Left cardiac atrium (tissue), 4 donors: ENCODE measurements at places on chromosomes 2 and 18. TPM values are rescaled to one million over a fixed set of nuclear protein-coding genes. Genes with fewer than 3 reads are reported as not detected.
A peak's percentile ranks its signal among the peaks of the same experiment; 100 is the strongest.

Gene MTX2
- total RNA-seq = 37.1 TPM

DNA sequence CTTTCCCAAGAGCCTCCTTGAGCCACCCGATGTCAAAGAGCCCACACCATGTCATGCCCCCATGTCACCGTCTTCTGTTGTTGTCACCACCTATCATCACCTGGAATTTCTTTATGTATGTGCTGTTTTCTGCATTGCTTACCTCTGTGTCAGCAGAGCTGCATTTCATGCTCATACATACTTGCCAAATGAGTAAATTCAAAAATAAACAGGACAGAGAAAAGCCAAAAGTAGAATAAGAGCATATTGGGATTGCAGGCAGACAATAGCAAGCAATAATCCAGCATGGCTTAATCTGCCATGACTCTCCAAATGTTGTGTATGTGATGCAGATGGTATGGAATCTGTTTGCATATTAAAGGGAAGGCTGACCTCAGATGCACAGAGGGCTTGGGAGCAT, 15.3 kb upstream of the RGPD4 start:
- DNase-seq = no peak

- DNase-seq = no peak
Measured at GRCh38 chr18:43869451-43870008, 592.2 kb upstream of the SYT4 start.

Gene LYPD1
- 0.35 TPM for total RNA-seq

Gene TFCP2L1
- total RNA-seq = 0.82 TPM

DNA sequence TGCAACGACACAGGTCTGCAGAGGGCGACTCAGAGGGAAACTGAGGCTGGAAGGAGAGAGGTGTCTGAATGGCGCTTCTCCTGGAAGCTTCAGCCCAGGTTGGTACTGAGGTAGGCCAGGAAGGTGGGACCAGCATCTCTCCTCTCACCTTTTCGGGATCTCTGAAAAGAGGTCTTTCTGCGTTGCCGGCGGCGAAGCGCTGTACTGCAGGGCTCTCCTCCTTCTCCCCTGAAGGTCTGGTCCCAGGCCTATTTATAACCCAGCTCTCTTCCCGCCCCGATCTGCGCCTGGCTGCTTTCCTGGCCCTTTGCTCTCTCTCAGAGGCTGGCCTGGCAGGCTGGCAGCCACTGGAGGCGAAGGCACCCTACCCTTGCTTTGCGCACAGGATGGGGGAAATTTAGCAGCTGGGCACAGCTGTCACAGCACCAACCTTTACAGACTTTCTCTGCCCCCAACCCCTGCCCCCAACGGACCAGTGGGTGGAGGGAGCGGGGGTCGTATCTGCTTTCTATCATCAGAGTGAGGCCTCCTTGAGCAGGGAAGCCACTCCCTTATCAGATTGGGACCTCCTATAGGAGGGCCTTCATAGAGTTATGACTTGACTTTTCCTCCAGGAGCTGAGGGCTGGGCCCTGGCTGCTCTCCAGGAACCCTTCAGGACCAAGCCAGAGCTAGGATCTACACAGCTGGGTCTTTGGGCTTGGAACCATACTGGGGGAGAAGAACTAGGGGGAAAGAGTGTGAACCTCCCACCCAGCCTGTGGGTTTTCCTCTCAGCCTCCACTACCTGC, 1.1 kb downstream of the DYSF start:
- DNase-seq = peak; percentile 60

GRCh38 chr2:157831573-157832315, 44.4 kb downstream of the ACVR1 start:
- DNase-seq = no peak

DNA sequence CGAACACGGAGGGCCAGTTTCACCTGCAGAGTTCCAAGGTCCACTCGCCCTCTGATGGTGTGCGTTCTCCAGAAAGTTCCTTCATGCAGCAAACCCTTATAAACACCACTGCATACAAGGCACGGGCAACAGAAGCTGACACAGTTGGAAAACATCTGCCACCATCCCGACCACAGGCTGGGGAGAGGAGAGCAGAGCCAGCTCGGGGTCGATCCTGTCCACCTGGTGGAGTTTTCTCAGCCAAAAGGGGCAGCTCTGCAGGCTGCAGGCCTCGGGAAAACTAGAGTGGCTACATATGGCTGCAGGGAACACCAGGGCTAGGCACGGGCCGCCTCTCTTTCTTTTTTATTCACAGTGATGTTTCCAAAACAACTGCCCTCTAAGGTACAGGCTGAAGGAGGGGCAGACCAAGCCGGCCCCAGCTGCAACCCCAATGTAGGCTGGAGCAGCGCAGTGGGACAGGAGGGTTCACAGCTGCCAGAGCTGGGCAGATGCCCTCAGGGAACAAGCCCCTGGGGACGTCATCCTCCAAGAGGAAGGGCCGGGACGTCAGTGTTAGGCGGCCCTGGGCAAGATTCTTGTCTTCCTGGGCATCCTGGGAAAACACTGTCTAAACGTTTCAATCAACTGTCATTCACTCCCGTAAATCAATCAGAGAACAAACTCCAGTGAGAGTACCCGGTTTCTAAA, 274.7 kb downstream of the TWIST2 start:
- DNase-seq = no peak

- DNase-seq = no peak
Measured at GRCh38 chr2:201621293-201621999, 21.9 kb downstream of the TMEM237 start.
